Activated T-helper 9 cell treated with anti-CD3 and anti-CD28 coated beads, Interleukin-2, amount 50 U/mL, for 16 hours (primary cell): ENCODE measurements at places on chromosomes 12 and 14.

DNA sequence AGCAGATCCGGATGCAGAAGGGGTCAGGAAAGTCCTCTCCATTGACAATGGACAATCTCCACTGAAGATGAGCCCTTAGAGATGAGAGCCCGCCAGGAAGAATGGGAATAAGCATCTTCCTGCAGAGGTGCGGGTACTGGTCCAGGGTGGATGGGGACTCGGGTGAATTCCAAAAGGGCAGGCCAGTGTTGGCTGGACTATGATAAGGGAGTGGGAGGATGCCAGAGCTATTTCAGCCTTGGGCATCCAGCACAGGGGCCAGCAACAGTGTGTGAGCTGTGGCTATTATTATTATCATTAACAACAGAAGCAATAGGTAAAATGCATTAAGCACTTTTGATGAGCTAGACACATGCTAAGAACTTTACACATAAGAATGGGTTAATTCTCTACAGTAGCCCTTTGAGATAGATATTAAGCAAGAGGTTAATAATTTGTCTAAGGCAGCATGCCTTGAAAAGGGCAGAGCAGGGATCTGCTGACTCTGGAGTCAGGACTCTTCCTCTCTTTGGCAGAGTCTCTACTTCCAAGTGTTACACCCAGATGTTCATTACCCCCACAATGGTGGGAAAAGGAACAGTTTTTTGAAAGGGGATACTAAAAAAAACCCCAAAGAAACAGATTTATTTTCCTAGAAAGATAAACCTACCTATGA is 55.2 kb downstream of the PRICKLE1 start:
- DNase-seq: no peak

- no peak for DNase-seq
Observed at GRCh38 chr12:52236386-52237050, 3.5 kb downstream of the KRT7 start.

GRCh38 chr12:131147894-131148293 is 194.2 kb downstream of the ADGRD1 start:
- no peak for DNase-seq

DNA sequence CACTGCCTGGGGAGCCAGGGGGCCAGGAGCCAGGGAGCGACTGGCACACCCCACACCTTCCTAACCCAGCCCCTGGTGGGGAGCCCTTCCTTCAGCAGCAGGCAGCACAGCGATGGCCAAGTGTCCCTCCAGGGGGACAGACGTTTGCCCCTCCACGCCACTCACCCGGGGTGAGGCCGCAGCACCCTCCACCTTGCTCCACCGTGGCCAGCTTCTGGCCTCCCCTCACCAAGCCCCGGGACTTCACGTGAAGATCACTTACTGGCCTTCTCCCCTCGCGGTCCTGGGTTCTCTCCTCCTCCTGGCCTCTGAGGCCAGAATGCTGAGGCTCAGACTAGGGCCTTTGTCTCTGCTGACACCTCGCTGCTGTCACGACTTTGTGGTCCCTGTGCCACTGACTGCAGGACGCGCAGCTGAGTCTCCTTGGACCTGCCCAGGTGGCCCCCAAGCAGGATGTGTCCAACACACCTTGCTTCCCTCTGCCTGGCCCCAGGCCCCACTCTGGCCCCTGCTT is 3.5 kb upstream of the ASPG start:
- no peak for DNase-seq

GRCh38 chr12:105744371-105745058 is 394.2 kb downstream of the NUAK1 start:
- DNase-seq: no peak

GRCh38 chr14:94750371-94750770 is 19.5 kb downstream of the GSC start:
- DNase-seq: no peak

DNA sequence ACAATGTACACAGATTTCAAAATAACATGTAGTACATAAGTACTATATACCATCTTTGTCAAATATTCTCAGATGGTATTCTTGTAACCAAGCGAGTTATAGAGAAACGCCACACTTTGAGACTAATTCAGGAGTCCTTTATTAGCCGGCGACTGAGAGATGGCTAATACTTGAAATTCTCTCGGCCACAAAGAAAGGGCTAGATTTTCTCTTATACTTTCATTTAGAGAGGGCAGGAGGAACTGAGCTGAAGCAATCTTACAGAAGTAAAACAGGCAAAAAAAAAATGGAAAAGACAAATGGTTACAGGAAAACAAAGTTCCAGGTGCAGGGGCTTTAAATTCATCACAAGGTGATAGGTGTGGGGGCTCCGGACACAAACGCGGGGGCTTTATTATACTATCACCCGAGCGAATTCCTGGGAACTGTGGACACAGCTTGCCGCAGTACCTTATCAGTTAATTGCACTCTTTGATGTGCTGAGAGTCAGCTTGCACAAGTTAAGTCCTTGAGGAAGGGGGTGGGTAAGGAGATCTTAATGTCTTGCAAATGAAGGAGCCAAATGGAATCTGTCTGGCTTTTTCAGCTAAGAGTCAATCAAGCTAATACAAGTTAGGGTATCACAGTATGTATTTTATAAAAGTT is 382.3 kb downstream of the KCNH5 start:
- DNase-seq: no peak

DNA sequence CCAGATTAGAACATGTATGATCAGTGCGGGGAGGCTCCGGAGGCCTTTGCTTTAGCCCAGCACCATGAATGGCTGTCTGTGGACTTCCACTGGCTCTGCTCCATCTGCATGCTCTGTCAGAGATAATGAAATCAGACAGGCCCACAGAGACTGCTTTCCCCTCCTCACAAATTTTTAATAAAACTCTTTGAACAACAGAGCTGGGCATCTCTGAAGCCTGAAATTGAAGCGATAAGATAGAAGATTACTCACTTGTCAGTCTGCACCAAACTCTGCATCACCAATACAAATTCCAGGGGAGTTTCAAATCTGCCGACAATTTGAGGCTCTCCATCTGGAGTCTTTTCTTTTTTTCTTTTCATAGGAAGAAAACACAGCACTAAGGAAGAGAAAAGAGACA is 110.0 kb downstream of the DYRK2 start:
- no peak for DNase-seq

DNA sequence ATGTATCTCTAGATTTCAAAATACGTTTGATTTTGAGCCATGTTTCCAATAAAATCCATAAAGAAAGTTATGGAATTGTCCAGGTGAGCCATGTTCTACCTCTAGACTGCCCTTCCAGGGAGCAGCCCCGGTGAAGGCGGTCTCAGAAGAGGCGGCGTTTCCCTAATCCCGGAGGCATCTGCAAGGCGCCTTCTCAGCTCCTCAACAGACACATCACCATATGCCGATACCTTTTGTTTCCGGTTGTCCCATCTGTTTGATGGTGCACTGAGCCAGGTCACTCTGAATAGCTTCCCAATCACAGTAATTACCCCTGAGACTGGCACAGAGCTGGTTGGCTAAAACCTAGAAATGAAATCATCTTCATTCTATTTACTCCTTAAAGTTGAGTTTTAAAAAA is 305.5 kb upstream of the FKBP4 start:
- no peak for DNase-seq

DNA sequence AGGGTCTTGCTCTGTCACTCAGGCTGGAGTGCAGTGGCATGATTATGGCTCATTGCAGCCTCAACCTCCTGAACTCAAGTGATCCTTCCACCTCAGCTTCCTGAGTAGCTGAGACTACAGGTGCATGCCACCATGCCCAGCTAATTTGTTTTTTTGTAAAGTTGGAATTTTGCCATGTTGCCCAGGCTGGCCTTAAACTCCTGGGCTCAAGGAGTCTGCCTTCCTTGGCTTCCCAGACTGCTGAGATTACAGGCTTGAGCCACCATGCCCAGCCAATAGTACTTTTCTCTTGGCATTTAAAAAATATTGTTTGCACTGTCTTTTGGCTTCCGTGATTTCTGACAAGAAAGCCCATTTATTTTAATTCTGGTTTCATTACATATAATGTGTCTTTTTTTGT is 61.3 kb downstream of the DIP2B start:
- no peak for DNase-seq

DNA sequence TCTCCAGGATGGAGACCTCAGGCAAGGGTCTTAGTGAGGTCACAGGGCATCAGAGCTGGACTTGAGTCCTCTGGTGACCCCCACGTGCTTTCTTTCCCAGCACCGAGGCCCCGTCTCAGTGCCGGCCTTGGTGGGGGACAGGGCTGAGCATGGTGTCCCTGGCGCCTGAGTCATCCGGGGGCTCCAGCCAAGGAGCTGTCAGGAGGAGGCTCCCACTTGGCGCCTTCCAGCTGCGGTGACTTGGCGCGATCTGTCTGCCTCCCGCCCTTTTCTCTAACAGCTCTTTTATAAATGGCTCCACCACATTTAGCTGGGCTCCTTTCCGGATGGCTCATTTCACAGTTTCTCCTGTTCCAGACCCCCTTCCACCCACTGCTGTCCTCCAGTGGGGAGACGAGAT is 60.4 kb downstream of the PRMT8 start:
- DNase-seq: no peak

GRCh38 chr12:49582850-49583249 is 14.9 kb upstream of the MCRS1 start:
- DNase-seq: no peak

GRCh38 chr14:61563880-61564617 is 131.3 kb upstream of the HIF1A start:
- no peak for DNase-seq
